Stimulated activated CD4-positive, alpha-beta T cell treated with anti-CD3 and anti-CD28 coated beads, Interleukin-1b, Interleukin-23, amount 100 ng/mL, for 4 hours (primary cell): ENCODE measurements at places on chromosomes 4 and X.

DNA sequence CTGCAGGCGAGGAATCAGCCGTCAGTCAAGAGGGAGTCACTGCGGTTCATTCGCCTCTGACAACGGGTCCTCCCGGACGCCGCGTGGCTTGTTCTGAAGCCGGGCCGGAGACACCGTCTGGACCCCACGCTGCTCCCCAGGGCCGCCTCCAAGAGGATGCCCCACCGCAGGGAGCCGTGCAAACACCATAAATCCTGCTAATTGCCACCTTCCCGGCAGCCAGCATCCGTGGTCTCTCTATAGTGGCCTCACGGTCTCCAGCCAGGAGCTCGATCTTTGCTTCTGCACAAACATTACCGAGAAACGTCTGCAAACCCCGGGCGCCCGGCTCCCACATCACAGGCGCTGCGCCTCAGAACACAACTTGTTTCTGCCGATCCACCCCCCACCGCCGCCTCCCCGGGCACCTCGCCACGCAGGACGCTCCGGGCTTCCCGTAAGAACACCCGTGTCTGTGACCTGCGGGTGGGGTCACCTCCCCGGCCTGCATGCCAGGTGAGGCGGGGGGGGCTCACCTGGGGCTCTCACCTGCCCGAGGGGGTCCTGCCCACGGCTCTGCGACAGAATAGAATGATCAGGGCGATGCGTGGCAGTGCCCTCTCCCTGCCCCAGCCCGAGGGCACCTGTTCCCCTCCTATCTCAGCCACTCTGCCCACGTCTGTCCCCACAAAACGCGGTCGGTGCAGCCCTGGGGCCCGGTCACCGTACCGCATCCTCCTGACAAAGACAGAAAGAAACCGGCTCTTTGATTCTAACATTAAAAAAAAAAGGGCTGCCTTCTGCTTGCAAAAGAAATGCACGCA is 32.4 kb upstream of the PPP2R3B start:
- DNase-seq, result no peak

GRCh38 chrX:46782034-46782433 is 23.1 kb upstream of the SLC9A7 start:
- no peak for DNase-seq

- DNase-seq, result no peak
Measured at GRCh38 chr4:156971676-156972378, at the start of gene PDGFC. Gene PDGFC, minus strand, starts transcription at chr4:156971799. Its CDS starts 896 bp downstream, at chr4:156970903.

DNA sequence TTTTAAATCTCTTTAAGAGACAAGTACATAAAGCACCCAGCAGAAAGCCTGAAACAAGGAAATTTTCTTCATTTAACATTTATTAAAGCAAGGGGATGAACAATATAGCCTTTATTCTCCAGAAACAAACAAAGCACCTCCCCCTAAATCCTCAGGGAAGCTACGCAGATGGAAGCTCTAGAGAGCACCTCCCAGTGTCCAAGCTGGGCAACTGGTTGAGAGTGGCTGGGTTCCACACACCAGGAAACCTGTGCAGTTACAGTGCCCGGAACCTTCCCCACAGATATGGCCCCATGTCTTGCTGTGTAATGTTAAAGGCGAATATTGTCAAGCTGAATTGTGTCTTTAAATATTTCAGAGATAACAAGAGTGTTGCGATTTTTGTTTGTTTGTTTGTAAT is 8.9 kb upstream of the TRIML1 start:
- DNase-seq, result no peak

- DNase-seq, result no peak
Measured at GRCh38 chr4:77332696-77333270, 175.8 kb downstream of the CCNG2 start.

DNA sequence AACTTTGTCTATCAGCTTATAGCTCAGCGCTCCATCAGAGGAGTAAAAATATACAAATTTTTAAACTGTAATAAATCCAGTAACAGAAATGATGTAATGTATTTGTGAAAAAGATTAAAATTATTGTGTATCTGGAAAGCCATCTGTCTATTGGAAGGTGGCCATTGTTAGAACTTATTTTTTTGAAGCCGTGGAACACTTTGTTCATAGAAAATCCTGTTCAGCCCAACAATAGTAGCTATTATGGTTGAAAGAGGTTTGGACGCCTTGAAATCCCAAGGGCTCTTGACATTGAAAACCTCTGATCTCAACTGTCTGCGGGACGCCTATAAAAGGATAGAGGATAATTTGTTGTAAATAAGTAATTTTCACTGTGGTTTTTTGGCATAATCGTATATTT is 98.3 kb downstream of the RAPGEF2 start:
- no peak for DNase-seq

DNA sequence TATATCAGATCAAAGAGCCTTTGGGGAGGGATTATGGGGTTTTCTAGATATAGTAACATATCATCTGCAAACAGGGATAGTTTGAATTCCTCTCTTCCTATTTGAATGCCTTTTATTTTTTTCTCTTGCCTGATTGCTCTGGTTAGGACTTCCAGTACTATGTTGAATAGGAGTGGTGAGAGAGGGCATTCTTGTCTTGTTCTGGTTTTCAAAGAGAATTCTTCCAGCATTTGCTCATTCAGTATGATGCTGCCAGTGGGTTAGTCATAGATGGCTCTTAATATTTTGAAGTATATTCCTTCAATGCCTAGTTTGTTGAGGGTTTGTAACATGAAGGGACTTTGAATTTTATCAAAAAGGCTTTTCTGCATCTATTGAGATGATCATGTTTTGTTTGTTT is 25.6 kb upstream of the ABCB7 start:
- DNase-seq, result no peak

GRCh38 chr4:17480210-17480927 is 31.5 kb downstream of the QDPR start:
- no peak for DNase-seq

- DNase-seq, result no peak
Measured at GRCh38 chr4:39154009-39154408, 28.3 kb upstream of the WDR19 start.

GRCh38 chr4:135201081-135201480 is 999.5 kb upstream of the PABPC4L start:
- no peak for DNase-seq

- no peak for DNase-seq
Measured at GRCh38 chrX:15438332-15438731, 54.1 kb upstream of the VEGFD start.

GRCh38 chrX:29470030-29470429 is 745.3 kb upstream of the MAGEB2 start:
- DNase-seq, result no peak

DNA sequence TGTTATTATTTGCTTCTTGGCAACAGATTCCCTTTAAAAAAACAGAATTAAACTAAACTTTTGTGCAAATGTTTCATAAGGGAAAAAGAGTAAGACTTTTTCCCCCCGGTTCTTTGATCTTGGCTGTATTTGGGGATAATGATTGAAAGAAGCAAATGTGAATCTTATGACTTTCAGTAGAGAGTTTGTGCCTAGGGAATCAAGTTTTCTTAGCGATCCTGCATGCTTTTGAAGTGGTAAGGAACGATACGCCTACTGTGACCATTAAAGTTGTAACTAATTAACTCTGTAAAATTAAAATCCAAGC is 9.0 kb downstream of the ATP10D start:
- no peak for DNase-seq

GRCh38 chrX:44157858-44158257 is 184.7 kb upstream of the NDP start:
- no peak for DNase-seq

GRCh38 chrX:135974279-135974856 is 580 bp upstream of the MMGT1 start:
- peak; percentile 63 for DNase-seq

DNA sequence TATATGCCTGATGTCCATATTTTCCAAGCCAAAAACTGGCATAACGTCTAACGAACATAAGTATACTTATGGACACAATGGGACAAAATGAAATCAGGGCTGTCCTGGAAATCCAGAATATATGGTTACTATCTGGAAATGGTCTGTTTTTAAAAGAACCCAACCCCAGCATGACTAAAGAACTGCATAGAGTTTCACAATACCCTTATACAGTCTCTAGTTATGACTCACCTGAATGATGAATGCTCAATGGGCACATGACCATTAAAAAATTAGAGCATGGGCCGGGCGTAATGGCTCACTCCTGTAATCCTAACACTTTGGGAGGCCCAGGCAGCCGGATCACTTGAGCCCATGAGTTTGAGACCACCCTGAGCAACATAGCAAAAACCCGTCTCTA is 31.8 kb downstream of the AMMECR1 start:
- no peak for DNase-seq

GRCh38 chr4:169098054-169098497 is 88.0 kb upstream of the CBR4 start:
- no peak for DNase-seq

DNA sequence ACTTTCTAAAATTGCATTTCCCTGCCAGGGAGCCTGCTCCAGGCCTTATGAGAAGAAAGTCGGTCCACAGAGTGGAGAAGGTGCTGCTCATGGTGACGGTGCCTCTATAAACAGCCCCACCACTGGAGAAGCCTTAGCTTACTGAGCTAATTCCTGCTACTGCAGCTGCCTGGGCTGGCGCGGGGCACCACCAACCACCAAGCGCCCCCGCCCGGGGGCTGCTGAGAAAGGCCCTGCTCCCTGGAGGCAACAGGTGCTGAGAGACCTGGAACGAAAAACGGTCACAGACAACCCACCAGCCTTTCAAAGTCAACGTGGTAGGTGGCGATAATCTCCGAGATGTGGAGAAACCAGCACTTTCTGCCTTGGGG is 2.9 kb downstream of the HCFC1 start:
- DNase-seq, result no peak

DNA sequence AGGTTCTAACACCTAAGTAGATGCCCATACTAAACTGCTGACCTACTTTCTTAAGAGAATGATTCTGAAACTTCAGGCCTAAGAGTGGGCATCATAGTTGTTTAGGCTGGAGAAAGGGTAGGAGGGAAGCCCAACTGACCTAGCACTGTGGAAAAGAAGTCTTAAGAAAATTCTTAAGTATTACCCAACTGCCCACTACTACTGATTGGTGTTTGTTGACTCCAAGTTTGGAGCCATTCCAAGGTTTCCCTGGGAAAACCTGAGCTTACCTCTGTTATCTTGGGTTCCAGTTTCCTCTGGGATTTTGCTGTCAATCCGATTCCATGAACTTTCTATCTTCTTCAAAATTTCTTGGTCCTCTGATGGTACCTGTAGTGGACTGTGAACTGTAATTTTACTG is 23.9 kb downstream of the ANKRD17 start:
- no peak for DNase-seq

- DNase-seq, result no peak
Measured at GRCh38 chrX:20373063-20373462, 106.4 kb upstream of the RPS6KA3 start.

GRCh38 chr4:75696581-75696980 is 23.4 kb upstream of the G3BP2 start:
- no peak for DNase-seq

- no peak for DNase-seq
Measured at GRCh38 chr4:3512279-3512678, 19.9 kb downstream of the LRPAP1 start.

DNA sequence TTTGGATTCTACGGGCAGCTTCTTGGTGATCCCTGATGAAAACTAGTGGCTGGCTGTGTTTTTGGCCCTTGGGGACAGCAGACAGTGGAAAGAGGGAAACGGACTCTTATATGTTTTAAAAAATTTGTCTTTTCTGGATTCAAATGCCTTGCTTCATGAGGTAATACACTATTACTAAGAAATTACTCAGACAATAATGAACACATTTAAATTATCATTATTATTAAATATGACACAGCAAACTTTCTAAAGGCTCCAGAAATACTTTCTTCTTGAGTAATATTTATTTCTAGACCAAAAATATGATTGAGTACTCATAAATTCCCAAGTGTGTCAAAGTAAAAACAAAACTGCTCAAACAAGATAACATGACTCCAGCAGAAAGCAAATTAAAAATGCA is 520.7 kb upstream of the AADAT start:
- no peak for DNase-seq

GRCh38 chr4:151888367-151888866 is 127.6 kb upstream of the GATB start:
- no peak for DNase-seq

- DNase-seq, result no peak
Measured at GRCh38 chrX:13697976-13698375, 9.0 kb downstream of the RAB9A start.

DNA sequence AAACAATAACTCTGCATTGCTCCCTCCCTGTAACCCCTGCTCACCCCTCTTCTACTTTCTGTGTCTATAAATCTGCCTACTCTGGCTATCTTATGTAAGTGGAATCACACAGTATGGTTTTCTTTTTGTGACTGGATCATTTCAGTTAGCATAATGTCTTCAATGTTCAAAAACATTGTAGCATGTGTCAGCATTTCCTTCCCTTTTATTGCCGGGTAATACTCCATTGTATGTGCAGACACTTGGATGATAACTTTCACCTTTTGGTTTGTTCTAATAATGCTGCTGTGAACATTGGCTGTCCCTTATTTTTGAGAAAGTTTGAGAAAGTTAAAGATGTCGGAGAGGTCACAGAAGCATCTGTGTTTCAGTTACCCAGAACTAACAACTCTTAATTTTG is 60.6 kb upstream of the TLR2 start:
- DNase-seq, result no peak

- no peak for DNase-seq
Measured at GRCh38 chr4:40211224-40212185, 14.7 kb downstream of the RHOH start.

DNA sequence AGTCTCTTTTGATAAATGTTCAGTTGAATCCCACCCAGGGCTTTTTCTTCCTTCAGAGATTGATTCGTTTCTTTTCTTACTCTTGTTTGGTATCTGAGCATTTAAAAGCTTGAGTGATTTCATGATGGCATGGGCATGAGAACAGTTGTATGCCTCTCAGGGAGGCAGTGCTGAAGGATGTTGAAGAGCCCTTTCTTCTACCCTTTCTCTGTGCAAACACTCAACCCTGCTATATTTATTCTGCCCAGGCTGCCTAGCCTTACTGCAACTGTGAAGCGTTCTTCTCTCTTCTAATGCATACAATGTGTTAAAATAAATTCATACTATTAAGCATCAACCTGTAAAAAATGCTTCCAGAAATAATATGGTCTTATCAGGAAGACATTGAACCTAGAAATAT is 367.6 kb upstream of the LCORL start:
- no peak for DNase-seq

DNA sequence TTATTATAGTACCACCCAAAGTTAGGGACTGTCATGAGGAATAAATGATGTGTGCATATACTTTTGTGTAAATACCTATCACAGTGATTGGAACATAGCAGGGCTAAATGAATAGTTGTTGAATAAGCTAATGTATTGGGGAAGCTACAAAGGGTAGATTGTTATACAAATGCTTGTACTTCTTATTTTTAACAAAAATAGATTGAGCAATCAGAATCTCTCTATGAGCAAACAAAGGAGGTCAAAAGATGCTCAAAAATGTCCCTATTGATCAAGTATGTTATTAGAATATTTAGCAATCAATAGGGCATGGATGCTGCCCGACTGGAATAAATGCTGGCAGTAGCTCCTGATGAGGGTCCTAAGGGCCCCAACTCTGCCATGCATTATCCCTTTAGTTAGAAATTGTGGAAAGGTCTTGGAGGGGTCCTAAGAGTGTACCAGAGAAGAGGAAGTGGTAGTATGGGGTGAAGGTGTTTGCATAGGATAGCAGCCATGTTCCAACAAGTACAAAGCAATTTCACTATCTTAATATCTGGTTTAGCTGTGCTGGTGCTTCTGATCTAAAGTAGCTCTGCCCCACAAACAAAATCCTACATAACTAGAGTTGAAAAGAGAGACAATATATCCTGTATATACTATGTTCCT is 33.1 kb upstream of the TAPT1 start:
- DNase-seq, result no peak

- peak; percentile 40 for DNase-seq
Measured at GRCh38 chrX:39869846-39870601, 227.7 kb downstream of the BCOR start.

- DNase-seq, result no peak
Measured at GRCh38 chr4:3639613-3640586, 107.7 kb upstream of the LRPAP1 start.
